ENCODE measurements at places on chromosomes 11 and 22. TPM values are rescaled to one million over a fixed set of nuclear protein-coding genes. Genes with fewer than 3 reads are reported as not detected.

Gene HBB
- not detected for total RNA-seq

Gene C11orf86
- total RNA-seq = not detected

Gene ADM2
- 5.4 TPM for total RNA-seq

Gene ELMOD1
- not detected for total RNA-seq

Gene SERHL2
- total RNA-seq = 1.4 TPM

Gene SOX6
- total RNA-seq = 0.29 TPM

Gene RFPL1
- not detected for total RNA-seq

Gene ARRB1
- 224 TPM for total RNA-seq

Gene GGTLC3
- total RNA-seq = not detected

Gene CELSR1
- 9.5 TPM for total RNA-seq

Gene KDM4E
- not detected for total RNA-seq

Gene OR52L1
- total RNA-seq = not detected

Gene KRTAP5-2
- total RNA-seq = not detected

Gene SERPIND1
- 1.4 TPM for total RNA-seq

Gene UCP2
- 23.7 TPM for total RNA-seq

Gene LSP1
- total RNA-seq = 1.1 TPM

Gene L3MBTL2
- total RNA-seq = 23.2 TPM

Gene PDE2A
- total RNA-seq = 78.4 TPM

Gene ZNF280B
- 2.5 TPM for total RNA-seq

Gene PTPRJ
- 17.3 TPM for total RNA-seq

Gene LTO1
- total RNA-seq = 18.1 TPM

Gene EMID1
- 12.0 TPM for total RNA-seq

Gene SLN
- 2.1 TPM for total RNA-seq

Gene ARHGAP42
- total RNA-seq = 11.9 TPM
